ENCODE measurements at places on chromosomes 6 and 20.

- no peak for DNase-seq
Observed at GRCh38 chr20:9149087-9149486, 80.2 kb downstream of the PLCB4 start.

- DNase-seq, result no peak
Observed at GRCh38 chr6:134315974-134316441, 1.9 kb downstream of the SGK1 start.

DNA sequence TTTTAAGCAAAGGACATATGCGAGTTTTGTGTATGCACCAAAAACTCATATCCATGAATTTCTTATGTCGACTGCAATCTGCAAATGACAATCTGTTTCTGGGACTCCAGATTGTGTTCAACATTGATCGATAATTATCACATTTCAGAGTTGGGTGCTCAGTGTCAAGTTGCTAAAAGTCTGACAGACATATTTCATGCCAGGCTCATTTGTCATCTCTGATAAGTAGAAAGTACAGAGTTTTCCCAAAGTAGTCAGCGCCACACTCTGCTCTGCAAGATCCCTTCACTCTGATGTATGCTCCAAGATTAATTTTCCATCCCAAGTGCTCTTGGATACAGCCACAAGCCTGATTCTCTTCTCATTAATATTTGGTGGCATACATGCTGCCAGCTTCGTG, 331.1 kb downstream of the DOK5 start:
- no peak for DNase-seq

- DNase-seq, result no peak
Observed at GRCh38 chr20:19067986-19068385, 144.5 kb upstream of the SLC24A3 start.

DNA sequence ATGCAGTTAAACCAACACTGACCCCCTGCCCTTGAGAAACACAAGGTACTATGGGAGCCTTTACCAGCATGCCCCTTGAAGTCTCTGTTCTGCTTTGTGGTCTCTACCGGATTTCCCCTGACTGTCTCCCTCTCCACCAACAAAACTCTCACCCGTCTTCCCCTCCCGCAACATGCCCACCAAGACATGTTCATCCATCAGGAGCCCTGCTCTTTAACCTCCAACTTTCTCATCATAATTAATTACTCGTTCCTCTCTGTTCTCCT, 1.1 kb downstream of the ZNF165 start:
- no peak for DNase-seq

DNA sequence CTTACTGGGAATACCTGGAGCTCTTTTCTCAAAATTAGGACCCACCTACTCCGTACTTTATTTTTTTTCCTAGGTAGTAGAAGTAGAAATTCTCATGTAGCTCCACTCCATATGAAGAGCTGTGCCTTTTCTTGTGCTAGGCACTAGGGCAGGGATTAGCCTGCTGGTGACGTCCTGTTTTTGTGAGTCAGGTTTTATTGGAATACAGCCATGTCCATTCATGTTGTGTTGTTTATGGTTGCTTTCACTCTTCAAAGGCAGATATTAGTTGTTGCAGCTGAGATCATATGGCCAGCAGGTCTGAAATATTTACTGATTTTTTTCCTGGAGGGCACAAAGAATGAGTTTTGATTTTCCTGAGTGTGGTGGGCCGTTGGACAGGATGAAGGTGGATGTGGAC, 20.5 kb downstream of the XRN2 start:
- no peak for DNase-seq

GRCh38 chr20:61968036-61968810, 97.5 kb downstream of the TAF4 start:
- DNase-seq, result peak; percentile 45

GRCh38 chr6:42988486-42989020, 4.2 kb downstream of the PPP2R5D start:
- DNase-seq, result no peak

DNA sequence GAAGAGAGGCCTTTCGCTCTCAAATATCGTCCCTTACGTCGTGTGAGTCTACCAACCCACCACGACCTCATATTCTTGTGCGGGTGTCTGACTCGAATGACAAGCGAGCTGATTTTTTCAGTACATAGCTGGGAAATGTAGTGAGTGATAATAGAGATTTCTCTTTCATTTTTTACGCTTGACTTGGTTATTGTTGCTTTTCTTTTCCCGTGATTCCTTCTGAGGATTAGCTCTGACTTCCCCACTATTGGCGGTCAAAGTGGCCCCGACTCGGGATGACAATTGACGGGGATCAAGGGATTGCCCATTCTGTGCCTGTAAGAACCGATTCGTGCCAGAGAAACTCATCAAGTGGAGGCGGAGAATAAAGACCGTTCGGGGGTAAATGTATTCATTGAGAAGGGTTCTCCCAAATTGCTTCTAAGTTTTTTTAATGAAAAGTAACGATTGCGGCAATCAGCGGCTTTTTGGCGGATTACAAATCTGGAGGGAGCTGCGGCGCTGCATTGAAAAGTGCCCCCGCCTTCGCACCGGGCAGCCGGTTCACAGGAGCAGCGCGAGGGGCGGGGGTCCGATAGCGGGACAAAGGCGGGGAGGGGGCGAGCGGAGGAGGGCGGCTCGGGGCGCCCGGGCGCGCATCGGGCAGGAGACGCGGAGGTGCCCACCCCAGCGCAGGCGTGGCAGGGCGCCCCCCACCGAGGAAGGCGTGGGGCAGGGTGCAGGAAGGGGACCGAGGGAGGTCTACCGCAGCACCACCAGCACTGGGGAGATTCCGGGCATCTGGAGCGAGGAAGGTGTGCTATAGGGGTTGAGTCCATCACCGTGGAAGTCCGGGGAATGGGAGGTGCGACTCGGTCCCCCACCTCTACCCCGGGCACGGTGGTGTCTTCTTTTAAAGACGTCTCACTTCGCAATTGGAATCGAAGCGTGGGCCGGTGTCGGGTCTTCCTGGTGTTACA, 44.5 kb upstream of the OSTM1 start:
- peak; percentile 83 for DNase-seq

DNA sequence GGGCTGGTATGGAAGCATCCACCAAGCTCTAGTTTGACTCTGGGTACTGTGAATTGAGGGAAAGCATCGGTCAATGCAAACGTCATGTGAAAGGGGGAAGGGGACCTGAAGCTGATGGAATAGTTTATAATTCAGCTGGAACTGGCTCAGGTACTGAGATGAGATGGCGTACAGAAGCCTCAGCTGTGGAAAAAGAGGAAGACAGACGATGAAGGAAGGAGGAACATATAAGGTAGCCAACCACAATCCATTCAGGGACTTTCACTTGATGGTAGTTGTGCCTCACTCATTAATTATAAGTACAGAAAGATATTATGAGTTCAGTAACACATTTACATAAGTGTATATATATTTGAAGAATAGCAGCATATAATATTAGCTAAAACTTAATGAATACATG, 2.7 kb downstream of the CALHM5 start:
- no peak for DNase-seq

- peak; percentile 40 for DNase-seq
Observed at GRCh38 chr6:144336900-144337299, 51.8 kb downstream of the UTRN start.

GRCh38 chr20:9103955-9104354, 35.1 kb downstream of the PLCB4 start:
- DNase-seq, result no peak

DNA sequence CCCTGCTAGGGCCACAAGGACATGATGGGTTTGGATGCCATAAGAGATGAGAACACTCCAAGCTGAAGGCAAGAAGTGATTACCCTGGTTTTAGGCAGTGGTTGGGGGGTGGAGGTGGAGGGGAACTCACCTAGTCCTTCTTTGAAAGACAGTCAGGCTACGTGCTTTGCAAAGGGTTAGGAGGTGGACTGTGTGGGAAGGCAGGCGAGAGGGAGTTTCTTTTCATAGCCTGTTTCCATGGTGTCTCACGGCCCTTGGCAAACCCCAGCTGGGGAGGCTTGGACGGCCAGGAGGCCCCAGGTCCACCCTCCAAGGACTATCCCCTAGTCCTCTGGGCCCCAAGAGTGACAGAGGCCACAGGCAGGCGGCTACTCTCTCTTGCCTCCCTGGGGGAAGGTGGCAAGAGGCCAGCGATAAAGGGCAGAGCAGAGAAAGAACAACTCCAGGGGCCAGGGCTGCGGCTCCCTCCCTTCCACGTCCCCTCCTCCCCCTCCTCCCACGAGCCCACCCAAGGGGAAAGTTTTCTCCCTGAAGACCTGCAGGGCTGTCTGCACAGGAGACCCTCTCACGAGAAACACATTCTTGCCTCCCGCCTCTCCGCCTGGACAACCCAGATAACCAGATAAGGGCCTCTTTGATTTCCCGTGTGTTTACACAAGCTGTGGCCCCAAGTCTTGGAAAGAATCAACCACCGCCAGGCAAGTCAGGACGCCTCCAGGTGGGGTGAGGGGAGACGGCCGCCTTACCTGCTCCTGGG, 74.4 kb downstream of the NOL4L start:
- no peak for DNase-seq

DNA sequence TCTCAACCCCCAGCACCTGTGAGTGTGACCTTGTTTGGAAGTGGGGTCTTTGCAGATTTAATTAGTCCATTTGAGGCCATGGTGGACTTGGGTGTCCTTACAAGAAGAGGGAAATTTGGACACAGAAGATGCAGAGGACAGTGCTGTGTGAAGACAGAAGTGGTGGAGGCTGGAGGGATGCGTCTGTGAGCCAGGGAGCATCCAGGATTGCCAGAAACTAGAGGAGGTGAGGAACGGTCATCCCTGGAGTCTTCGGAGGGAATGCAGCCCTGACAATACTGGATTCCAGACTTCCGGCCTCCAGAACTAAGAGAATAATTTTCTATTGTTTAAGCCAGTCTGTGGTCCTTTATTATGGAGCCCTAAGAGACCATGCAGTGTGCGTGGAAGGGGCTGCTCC, 22.9 kb upstream of the NPBWR2 start:
- no peak for DNase-seq

GRCh38 chr20:49668181-49668877, 45.3 kb downstream of the B4GALT5 start:
- DNase-seq, result no peak

GRCh38 chr6:169171016-169171415, 82.6 kb downstream of the THBS2 start:
- DNase-seq, result no peak

GRCh38 chr6:110179406-110180227, at the start of gene WASF1:
Gene WASF1, minus strand, starts transcription at chr6:110179670. Its CDS starts 52,069 bp downstream, at chr6:110127601.
- peak; percentile 95 for DNase-seq

GRCh38 chr6:34773916-34774315, 16.6 kb downstream of the SNRPC start:
- no peak for DNase-seq

- DNase-seq, result no peak
Observed at GRCh38 chr20:42949950-42950349, 239.8 kb downstream of the PTPRT start.

DNA sequence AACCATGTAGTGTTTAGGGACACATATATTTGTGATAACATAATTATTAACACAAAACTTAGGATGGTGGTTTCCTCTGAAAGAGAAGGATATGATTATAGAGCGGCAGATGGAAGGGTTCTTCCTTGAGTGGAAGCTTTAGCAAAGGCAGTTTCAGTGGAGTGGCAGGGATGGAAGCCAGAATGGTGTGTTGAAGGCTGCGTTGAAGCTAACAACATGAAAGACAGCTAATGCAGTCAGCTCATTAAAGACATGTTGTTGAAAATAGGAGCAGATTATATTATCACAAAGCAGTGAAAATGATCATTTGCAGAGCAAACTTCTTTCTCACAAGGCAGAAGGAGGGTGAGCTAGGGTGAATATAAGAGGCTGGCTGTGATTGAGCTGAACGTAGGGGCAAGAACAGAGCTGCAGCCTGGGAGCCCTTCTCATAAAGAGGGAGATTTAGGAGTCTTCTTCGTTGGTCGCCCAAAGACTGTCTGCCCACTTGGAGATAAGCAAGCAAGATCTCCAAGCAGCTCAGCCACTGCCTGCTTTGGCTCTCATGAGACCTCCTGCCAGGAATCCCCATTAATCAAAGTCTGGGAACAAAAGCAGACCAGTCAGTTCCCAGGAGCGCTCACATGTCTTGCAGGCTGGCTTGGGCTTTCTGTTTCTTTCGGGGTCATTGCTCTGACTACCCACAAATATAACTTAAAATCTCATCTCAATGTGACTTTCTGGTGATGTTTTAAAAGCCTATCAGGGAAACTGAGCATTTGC, 2.6 kb upstream of the ANKRD6 start:
- DNase-seq, result no peak

- no peak for DNase-seq
Observed at GRCh38 chr6:88483424-88483823, 317.3 kb upstream of the CNR1 start.

DNA sequence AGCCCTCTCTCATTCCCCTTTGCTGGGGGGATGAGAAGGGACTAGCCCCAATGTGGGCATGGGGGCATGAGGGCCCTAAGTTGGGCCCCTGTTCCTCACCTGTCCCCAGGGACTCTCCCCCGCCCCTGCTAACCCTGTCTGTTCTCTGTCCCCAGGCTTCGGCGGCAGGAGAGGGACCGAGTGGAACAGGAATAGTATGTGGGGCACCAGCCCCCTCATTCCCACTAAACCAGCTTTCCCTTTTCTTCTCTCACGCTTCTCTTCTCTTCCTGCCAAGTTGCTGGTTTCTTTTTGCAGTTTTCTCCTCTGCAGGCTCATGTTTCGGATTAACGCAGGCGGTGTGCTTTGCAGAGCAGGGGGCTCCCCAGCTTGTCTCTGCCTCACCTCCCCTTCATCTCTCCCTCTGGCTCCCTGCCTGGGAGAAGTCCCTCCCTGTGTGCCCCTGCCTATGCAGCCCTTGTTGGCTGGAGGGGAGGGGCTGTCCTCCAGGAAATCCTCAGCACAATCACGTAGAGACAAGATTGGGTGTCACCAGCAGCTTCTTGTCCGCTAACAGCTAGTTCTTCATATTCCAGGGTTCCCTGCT, 7.9 kb downstream of the TMEM63B start:
- DNase-seq, result no peak

GRCh38 chr6:170096803-170097504, 193.9 kb downstream of the DLL1 start:
- no peak for DNase-seq
